IPS DF 6.9 (cell line): ENCODE measurements at places on chromosomes 12 and 14.

DNA sequence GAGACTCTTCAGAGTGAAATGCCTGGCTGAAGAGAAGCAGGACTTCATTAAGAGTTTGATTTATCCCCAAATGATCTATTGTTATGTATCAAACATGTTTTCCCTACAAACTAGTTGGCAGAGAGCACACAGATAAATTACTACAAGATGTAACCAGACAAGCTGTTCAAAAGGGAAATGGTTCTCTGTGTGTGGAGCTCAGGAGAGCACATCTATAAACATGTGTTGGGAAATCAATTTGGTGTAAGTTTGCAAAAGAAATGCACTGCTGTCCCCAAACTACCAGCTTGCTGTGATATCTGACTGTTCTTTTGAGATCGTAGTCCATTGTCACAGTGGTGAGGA, 159.2 kb downstream of the PAH start:
- no peak for DNase-seq

GRCh38 chr12:110266980-110267620, 13.9 kb upstream of the ATP2A2 start:
- DNase-seq = no peak

GRCh38 chr14:57533214-57533613, 39.6 kb upstream of the CCDC198 start:
- DNase-seq = no peak

DNA sequence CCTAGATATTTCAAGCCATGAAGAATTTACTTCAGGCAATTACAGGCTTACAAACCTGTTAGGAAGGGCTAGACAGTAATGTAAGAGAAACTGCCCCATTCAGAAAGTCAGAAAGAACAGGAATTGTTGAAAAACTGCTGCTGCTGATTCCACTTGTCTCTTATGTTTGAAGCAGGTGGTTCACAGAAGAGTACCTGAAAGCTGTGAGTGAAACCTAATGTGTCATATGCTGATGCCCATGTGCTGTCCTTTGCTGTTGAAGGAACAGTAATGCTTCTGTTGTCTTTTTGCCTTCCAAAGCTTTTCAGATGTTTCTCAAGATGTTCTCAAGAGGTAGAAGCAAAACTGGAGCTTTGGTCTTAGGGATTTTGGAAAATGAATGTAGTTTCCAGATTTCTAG, 39.0 kb downstream of the MNAT1 start:
- DNase-seq = no peak

GRCh38 chr12:102167821-102168604, 29.6 kb downstream of the PMCH start:
- no peak for DNase-seq

GRCh38 chr14:91354221-91354916, 63.3 kb downstream of the CCDC88C start:
- no peak for DNase-seq

GRCh38 chr12:106956048-106956578, 406 bp downstream of the TMEM263 start:
- DNase-seq = no peak

DNA sequence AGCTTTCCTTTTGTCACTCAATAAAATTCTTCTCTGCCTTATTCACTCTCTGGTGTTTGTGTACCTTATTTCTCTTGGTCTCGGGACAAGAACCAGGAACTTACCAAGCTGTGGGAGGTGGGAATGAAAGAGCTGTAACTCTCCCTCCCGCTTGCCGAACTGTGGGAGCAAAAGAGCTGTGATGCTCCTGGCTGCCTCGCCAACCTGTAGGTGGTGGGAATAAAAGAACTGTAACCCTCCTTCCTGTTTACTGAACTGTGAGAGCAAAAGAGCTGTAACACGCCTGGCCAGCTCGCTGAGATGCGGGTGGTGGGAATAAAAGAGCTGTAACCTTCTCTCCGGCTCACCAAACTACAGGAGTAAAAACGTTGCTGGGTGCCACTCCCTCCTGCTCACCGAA, 314.1 kb upstream of the LRIG3 start:
- DNase-seq = no peak

- DNase-seq = no peak
Measured at GRCh38 chr12:116529048-116529447, 30.1 kb upstream of the MAP1LC3B2 start.

- no peak for DNase-seq
Measured at GRCh38 chr14:89909586-89909985, 44.9 kb downstream of the EFCAB11 start.

DNA sequence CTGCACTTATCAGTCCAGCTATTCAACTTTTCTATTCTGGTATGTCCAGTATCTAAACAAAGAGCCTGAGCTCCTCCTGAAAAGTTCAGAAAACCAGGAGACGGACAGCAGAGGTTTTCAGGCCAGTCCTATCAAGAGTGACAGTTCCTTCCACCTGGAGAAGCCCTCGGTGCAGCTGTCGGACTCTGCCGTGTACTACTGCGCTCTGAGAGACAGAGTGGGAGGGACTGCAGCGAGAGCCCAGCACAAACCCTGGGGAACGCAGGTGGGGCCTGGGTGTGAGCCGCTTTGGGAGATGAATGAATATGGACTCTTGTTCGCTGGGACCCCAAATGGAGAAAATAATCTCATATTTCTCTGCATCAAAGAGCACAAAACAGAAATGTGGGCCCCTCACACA, 329.8 kb upstream of the OR4E1 start:
- no peak for DNase-seq

DNA sequence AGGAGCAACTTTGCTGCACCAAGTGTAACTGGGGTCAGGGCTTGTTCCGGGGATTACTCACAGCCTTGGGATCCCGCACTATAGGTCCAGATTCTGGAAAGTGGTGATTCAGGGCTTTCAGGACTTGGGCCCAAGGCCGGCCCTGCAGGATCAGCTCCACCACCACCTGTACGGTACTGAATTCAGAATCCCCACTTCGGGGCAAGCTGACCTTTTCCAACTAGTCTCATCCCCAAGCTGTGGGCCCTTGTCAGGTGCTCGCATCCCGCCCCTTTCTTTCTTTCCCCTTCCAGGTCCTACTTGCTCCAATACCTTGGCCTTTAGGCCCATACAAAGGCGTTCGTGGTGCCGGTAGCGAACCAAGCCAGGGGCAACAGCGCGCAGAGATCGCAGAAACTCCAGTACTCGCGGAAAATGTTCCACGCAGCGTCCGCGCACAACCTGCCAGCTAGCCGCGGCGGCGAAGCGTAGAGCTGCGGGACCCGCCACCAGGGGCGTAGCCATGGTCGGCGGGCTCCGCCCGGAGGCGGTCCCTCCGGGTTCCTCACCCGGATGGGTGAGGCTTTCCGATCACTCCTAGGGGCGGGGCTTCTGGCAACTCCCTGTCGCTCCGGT, 487 bp downstream of the TINF2 start:
- DNase-seq = peak; percentile 57

GRCh38 chr12:84397263-84397662, 515.3 kb downstream of the SLC6A15 start:
- no peak for DNase-seq

- DNase-seq = no peak
Measured at GRCh38 chr12:69922999-69923398, 98.0 kb downstream of the MYRFL start.

GRCh38 chr14:35385042-35385839, 19.3 kb downstream of the NFKBIA start:
- no peak for DNase-seq
